ENCODE measurements at places on chromosomes 12 and 14.

GRCh38 chr12:64682572-64683277, 72.4 kb downstream of the RASSF3 start:
- no peak for DNase-seq

- peak; percentile 83 for DNase-seq
Measured at GRCh38 chr12:106903241-106903945, 52.3 kb upstream of the TMEM263 start.

DNA sequence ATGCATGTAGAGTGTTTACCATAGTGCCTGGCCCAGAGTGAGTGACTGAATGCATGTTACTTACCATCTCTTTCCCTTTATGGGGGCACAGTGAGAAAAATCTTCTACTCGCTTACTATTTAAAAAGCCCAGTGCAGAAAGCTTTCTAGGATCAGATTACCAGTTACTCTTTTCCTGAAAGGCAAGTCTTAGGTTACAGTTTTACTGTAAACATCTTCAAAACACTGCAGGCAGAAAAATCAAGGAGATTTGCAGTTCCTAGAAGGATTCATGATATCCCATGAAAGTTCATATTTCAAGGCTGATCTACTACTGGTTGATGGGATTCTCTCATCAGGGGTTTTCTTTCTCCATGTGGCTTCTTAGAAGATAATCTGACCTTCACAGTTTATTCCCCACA, 29.3 kb upstream of the DAAM1 start:
- DNase-seq = no peak

- DNase-seq = no peak
Measured at GRCh38 chr12:117805865-117806264, 162.9 kb downstream of the KSR2 start.
